ENCODE measurements at places on chromosomes 11 and 22.
A peak's percentile ranks its signal among the peaks of the same experiment; 100 is the strongest.

- DNase-seq, result no peak
Observed at GRCh38 chr11:93166862-93167261, 30.9 kb downstream of the SLC36A4 start.

GRCh38 chr11:44939673-44940395, 10.8 kb downstream of the TP53I11 start:
- DNase-seq, result no peak

DNA sequence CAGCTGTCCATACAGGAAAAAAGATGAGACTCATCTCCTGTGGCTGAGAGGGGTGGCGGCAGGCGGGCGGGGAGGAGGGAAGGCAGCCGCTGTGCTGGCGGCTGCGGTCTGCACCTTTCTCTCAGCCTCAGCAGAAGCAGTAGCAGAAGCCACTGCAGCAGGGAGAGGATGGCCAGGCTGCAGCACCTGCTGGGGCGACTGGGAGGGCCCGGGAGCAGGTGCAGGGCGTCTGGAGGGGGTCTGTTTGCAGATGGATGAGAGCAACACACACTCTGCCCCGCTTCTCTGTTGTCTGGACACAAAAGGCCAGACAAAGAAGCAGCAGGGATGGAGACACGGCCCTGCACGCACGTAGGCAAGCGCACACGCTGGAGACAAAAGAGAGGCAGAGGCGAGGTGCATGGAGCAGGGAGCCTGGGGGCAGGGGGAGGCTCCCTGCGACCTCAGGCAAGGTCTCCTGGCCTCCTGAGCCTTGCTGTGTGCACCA, 9.3 kb upstream of the MIAT start:
- peak; percentile 70 for DNase-seq

- no peak for DNase-seq
Observed at GRCh38 chr11:63639199-63639832, 25.1 kb upstream of the PLAAT3 start.

DNA sequence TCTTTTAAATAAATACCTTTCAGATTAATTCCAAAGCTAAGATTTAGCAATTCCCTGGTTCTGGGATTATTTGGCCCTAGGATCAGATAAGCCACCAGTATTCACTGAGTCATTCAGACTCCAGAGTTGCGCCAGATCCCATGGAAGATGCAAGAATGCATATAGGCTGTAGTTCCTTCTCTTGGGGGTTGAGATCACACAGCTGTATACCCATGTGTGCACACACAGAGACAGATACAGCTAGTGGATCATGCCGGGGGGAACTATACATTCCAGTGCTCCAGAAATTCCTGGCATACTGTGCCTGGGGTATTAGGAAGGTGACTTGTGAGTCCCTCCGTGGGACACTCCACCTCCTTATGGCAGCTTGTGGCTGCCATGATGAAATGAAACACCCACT, 75.4 kb downstream of the ZBTB16 start:
- no peak for DNase-seq

DNA sequence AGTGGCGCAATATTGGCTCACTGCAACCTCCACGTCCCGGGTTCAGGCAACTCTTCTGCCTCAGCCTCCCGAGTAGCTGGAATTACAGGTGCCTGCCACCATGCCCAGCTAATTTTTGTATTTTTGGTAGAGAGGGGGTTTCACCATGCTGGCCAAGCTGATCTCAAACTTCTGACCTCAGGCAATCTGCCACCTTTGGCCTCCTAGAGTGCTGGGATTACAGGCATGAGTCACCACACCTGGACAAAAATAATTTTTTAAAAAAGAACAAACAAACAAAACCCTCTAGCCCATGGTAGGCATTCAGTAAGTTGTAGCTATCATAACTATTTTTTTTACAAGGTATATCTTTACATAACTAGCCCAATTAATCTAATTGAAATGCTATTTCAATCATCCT, 73.9 kb upstream of the CAPRIN1 start:
- DNase-seq, result no peak

DNA sequence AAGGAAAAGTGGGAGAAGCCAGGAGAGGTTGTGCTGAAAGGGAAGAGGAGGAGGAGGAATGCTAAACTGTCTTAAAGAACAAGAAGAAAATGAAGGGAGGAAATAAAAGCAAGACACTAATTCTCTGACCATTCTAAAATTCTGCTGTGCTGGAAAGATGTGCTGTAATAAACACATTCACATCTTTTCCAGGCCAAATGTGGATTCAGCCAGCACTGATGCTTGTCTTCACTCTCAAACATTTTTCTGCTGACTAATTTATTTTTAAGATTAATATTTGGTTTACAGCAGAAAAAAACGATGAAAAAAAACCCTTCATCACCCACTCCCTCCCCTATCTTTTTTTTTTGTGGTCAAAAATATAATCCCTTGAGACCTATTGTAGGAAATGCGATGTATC, 223.6 kb downstream of the SWAP70 start:
- DNase-seq, result no peak

DNA sequence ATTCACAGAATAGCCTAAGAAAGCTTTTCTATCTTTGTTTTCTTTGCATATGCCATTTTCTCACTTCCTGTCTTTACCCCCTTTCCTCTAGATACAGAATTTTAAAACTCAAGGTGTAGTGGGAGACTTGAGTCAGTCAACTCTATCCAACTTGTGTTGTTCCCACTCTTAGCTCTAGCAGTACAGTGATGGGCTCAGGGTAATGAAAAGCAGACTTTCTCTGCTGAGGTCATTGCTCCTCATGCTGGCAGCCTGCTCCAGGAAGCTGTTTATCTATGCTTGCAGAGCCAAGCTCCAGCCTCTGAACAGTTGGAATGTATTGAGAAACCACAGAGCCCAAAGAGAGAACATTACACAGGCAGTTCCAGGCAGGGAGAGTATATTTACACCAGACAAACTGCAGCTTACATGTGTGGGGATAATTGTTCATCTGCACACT, 68.1 kb downstream of the CSTPP1 start:
- DNase-seq, result no peak

DNA sequence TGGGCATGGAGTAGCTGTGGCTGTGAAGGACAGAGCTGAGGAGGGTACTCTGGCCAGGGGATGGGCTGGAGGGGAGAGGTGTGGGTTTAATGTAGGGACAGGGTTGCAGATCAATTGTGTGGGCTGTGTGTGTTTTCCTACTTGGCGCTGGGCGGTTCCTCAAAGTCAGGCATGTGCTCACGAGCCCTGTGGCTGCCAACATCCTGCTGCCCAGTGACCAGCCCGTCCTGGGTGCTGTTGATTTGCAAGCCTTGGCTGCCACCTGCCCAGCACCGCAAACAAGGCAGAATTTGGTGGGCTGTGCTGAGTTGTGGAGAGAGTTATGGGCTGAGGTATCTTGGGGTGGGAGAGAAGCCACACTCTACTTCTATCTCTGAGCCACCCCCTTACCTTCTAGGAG, 69.2 kb downstream of the SCN3B start:
- no peak for DNase-seq

DNA sequence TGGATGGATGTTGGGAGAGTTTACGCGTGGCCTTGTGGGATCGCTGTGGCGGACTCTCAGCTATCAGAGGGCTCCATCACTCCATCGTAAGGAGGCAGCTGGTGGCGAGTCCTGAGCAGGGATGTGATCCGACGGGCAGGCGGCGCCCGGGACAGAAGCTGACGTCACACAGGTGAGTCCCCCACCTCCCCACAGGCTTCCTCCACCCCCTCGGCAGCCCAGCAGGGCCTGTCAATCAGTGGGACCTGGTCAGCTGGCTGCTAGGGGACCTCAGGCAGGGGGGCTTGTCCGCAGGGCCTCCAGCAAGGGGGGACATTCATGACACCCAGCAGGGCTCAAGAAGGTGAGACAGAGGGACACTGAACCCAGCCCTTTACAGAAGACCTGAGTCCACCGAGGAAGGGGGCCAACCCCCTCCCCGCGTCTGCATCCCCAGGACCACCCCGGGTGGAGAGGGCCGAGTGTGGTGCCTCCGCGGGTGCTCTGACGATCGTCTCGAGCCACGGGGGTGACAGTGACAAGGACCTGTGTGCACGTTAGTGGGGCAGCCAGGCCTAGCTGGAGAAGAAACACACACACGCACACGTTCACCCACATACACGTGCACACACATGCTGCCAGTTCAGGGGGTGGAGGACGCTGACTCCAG, 7.1 kb downstream of the HRAS start:
- no peak for DNase-seq

GRCh38 chr11:103545551-103545950, 436.3 kb downstream of the DYNC2H1 start:
- DNase-seq, result no peak

- DNase-seq, result no peak
Observed at GRCh38 chr11:127274328-127274676, 273.7 kb upstream of the KIRREL3 start.

- no peak for DNase-seq
Observed at GRCh38 chr11:3905080-3905953, 49.9 kb downstream of the STIM1 start.

- no peak for DNase-seq
Observed at GRCh38 chr11:109522116-109522755, 100.2 kb downstream of the C11orf87 start.

DNA sequence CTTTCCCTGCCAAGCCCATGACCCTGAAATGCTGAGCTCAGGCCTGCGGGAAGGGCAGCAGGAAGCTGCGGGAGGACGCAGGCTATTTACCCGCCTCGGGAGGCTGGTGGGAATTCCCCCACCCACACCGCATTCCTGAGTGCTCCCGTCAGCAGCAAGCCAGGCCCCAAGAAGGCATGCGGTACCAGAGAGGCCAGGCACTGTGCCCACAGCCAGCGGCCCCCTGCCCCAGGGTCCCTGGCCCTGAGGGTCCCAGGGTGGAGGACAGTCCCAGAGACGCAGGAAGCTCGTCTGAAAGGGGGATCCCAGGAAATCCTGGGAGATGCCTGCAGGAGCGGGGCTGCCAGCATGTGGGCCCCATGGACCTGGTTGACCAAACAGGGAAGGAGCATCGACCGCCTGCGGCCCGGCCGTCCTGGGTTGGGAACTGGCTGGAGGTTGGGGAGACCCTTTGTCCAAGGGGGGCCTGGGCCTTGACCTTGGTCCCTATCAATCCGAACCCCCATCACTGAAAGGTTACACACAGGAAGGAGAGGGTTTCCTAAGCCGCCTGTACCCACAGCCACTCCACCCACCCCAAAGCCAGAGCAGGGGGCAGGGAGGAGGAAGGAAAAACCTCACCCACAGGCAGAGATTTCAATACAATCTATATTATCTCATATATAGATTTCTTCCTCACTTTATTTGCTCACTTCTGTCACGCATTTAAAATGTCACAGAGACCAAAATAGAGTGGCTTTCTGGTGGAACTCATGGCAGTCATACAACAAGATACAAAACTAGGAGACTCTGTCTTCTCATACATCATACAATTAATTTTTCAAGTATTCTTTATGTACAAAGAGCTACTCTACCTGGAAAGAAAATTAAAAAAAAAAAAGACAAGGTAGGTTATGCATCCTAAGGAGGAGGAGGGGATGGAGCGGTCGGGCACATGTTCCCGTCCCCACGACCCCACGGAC, 17.1 kb downstream of the MAFF start:
- DNase-seq, result peak; percentile 75

- no peak for DNase-seq
Observed at GRCh38 chr11:32071811-32072210, 19.1 kb upstream of the RCN1 start.

DNA sequence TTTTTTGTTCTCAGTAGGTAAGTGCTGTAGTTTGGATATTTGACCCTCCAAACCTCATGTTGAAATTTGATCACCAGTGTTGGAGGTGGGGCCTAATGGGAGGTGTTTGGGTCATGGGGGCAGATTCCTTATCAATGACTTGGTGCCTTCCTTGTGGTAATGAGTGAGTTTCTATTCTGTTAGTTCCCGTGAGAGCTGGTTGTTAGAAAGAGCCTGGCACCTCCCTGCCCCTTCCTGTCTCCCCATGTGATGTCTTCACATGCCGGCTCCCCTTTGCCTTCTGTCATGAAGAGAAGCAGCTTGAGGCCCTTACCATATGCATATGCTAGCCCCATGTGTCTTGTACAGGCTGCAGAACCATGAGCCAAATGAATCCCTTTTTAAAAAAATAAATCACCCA, 138.3 kb downstream of the TMEM135 start:
- no peak for DNase-seq

DNA sequence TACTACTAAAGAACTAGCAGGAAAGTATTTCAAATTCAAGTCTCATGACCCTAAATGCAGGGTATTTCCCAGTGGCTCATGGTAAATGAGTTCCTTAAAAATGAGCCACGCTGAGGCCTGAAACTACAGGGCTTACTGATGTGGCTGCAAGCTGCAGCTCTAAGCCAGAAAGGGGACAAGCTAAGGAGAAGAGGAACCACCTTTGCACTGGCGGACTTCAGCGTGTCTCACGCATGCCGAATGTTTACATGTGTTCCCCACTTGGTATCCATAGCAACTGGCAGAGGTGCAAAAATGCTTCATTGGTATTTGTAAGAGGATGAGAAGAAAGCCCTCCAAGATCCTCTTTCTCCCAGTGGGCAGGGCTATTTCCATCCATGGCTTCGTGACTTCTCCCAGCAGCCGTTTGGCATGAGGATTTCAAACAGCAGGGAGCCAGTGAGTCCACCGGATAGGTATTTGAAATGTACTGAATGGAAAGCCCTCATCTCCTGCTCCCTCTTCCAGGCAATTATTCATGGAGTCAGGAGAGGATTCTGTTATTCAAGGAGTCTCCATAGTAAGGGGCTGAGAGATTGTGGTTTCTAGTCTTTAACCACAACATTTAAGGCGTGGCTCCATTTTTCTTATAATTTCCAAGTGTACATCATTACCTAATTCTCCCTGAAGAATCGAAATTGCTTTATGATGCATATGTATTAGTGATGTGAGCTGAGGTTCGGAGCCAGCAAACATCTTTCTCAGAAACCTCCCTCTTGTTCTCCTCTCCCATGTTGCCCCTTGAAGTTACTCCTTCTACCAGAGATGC, 55.3 kb upstream of the CD44 start:
- no peak for DNase-seq

DNA sequence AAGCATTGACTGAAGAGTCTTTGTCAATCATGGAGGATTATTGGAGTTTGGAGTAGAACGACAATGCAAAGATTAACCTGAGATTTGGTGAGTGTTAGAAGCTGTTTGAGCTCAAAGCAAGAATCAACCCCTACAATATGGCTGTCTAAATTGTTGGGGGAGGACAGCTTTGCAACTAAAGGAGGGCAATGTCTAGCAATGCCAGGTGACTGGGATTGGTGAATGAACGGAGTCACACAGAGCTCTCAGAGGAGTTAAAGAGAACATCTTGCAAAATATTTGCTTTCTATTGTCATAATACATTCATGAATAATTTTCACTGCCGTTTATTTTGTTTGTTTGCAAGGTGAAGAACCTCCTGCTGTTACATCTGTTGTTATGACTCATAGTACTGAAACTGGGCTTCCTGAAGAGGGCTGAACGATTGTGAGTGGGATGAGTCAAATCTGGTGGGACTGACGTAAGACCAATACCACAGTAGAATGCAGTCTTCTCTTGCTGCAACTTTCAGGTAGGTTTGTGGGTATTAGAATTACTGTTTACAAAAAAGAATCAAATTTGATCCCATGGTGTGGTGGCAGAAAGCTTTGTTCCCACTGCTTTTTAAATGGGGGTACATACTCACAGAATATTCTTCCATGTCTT, 281.9 kb downstream of the CADM1 start:
- DNase-seq, result no peak

Measured in ecto neural progenitor cell (in vitro differentiated cells).